ENCODE measurements at places on chromosomes 6 and 20.

- DNase-seq: no peak
Measured at GRCh38 chr6:153947808-153948447, 91.1 kb upstream of the OPRM1 start.

GRCh38 chr6:37971266-37971665 lies 151.7 kb downstream of the ZFAND3 start:
- no peak for DNase-seq

- DNase-seq: no peak
Measured at GRCh38 chr6:131628726-131629125, 684 bp upstream of the MED23 start.

- no peak for DNase-seq
Measured at GRCh38 chr6:68114463-68115047, 520.5 kb upstream of the ADGRB3 start.

- DNase-seq: no peak
Measured at GRCh38 chr6:71524201-71524600, 235.6 kb downstream of the OGFRL1 start.

GRCh38 chr20:59988141-59988540 lies 29.9 kb downstream of the CDH26 start:
- no peak for DNase-seq

- DNase-seq: no peak
Measured at GRCh38 chr20:46111028-46111835, 6.9 kb upstream of the CD40 start.

Data from cortex of kidney (tissue), 1 donor.